ENCODE measurements at places on chromosomes 2 and 18.

DNA sequence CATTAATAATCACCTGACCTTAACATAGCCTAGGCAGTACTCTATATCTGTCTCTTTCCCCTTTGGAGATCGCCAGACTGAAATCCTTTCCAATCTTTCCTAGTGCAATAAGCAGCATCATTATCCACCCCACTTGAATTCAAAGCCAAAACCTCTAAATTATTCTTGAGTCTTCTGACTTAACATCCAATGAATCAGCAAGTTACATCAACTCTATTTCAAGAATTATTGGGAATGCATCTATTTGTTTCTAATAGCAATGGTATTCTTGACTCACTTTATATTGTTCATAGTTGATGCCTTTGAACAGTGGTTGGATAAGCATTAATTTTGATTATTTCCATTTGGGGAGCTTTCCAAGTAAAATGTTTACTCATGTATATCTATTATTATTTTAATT, 144.8 kb downstream of the ZNF804A start:
- DNase-seq, result no peak

DNA sequence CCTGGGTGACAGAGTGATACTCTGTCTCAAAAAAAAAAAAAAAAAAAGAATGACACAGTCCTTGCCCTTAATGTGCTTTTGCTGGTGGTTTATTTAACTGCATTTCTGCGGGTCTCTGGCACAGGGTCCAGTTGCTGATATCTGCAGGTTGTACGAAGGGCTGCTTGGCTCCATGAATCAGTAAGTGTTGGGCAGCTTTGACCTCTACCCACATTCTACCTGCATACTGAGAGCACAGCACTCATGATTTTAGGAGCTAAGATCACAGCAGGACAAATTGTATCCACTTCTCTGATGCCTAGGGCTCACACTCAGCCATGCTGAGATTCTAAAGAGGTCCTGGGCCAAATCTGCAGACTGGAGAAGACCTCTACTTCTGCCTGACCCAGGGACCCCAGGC, 119.4 kb upstream of the MYCN start:
- no peak for DNase-seq

DNA sequence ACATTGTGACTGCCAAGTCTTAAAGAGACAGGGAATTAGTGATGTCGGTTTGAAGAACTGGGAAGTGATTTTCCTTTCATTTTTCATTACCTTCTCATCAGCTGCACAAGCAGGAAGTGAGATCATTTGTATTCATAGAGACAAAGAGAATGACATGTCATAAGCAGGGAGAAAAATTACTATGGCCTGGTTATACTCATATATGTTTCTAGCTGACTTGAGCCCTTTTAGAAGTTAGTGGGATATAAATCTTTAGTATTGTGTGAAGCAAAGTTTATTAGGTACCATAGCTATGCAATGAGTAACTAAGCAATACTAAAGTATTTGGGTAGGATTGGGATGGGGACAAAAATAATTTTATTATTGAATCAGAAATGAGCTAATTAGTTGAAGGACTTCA, 284.1 kb downstream of the PID1 start:
- DNase-seq, result no peak

DNA sequence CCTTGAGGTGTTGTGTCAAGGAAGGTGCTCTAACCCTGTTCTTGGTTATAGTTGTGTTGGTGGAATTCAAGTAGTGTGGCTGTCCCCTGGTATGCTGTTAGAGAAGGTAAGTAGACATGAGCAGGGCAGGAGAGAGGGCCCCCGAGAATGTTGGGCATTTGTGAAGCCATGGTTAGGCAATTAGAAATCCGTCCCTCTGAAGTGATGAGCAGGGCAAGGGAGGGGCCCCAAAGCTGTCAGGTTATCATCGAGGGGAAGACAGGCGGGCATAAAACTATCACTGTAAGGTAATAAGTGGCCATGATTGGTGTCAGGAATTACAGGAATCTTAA, 5.2 kb downstream of the XRCC5 start:
- no peak for DNase-seq

DNA sequence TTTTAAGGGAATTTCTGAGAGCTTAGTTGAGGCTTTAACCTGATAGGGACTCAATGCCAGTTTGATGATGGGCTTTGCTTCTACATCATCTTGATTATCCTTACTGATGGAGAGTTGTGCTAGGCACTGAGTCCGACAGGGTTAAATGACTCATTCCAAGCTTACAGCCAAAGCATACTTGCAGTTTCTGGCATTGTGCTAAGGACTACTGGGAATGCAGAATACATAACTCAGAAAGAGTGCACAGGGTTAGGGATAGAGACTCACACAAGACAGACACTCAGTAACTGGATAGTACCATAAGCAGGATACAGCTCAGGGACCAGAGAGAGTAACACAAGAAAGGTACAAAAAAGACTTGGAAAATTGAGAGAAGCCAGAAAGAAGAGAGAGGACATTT, 94.1 kb upstream of the SLC14A2 start:
- DNase-seq, result no peak

DNA sequence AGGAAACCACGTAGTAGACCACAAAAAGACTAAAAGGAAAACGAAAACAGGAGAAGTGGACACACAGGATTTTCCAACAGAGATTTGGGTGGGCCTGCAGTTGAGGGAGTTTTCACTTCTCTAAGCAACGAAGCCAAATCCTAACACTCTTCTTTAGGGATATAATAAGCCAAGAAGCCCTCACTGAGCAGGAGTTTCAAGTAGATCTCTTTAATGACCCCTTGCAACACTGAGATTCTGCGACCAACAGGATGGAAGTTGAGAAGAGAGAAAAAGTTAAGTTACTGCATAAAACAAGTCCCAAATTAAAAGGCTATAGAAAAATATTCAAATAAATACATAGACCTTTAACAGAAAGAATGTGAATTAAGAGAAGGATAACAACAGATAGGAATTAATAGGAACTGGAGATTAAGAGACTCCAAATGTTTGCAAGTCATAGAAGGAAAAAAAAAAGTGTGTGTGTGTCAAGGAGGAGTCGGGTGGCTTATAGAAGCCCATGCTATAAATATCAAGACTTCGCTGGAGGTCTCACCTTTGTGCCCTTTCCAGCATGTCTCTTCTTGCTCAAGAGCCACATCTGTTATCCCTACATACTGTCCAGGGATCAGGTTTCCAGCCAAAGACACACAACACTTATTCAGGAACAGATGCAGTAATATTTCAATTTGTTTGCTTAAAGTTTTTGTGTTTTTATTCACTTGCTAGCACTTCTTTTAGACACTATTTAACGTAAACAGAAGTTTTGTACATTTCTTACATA, 69.4 kb upstream of the ARHGAP28 start:
- DNase-seq, result no peak

DNA sequence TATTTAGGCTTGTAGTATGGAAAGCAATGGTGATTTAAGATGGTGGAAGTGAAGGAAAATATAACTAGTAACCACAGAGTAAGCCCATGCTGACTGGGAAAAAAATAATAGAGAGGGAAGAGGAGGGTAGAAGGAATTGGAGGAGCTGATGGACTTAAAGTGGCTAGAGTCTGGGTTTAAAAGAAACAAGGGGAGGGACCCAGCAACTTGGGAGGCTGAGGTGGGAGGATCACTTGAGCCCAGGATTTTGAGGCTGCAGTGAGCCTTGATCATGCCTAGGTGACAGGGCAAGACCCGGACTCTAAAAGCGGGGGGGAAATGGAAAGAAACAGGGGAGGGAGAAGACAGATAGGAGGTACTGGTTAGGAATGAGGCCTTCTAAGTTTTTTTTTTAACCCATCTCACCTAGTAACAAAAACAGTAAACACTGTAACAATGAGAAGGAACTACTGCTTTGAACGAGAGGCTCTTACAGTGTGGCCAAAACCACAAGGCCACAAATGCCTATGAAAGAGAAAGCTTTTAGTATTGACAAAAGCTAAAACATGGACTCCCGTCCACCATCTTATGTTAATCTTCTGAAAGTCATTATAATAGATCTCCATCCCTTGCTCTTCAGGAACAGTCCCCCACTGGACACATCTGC, 26.6 kb downstream of the METTL8 start:
- no peak for DNase-seq

DNA sequence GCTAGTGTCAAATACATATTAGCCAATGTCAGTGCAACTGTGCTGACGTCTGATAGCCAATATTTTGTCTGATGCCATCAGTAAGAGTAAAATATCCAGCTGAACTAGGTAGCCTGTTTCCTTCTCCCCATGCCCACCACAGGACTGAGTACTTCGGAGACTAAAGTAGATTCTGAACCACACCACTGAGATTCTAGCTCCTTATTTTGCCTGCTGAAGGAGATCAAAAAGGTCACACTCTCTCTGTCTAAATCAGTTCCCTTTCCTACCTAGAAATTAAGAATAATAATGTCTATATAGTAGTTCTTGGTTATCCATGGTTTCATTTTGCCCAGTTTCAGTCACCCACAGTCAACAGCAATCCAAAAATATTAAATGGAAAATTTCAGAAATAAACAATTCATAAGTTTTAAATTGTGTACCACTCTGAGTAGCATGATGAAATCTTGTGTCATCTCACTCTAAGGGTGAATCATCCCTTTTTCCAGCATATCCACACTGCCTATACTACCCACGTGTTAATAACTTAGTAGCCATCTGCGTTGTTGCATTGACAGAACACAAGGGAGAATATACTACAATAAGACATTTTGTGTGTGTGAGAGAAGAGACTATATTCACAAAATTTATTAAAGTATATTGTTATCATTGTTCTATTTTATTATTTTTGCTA, 1043.3 kb upstream of the PIK3C3 start:
- no peak for DNase-seq

DNA sequence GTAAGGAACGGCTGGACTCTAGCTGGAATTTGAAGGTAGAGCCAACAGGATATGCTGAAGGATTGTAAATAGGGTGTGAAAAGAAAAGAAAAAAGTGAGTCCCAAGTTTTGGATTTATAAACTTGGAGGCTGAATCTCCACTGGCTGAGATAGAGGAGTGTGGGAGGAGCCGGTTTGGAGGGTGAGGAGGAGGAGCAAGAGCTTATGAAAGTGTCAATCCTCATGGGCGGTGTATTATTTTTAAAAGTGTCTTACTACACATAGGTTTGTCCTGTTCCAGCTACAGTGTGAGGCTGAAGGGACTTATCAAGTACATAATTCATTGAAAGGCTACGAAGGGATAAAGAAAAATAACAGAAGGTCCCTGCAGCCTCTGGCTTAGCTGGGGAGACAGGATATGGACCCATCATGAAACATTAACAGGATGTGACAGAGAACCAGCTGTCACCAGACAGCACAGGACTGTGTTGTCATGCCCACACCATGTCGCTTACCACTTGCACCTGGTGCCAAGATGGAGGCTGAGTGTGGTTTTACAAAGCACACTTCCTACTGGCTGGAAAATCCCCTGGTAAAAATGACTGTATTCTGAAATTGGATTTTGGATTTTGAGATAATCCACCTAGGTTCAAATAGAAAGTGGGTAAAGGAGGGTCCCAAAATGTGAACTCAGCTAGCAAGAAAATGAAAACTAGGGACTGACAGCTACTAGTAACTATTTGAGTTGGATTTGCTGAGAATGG, 2.5 kb upstream of the MREG start:
- DNase-seq, result peak; percentile 10

- DNase-seq, result no peak
Measured at GRCh38 chr2:128710729-128711128, 392.1 kb upstream of the HS6ST1 start.

- no peak for DNase-seq
Measured at GRCh38 chr2:228352048-228352447, 170.6 kb upstream of the SPHKAP start.

- no peak for DNase-seq
Measured at GRCh38 chr2:160372585-160372984, 121.0 kb downstream of the RBMS1 start.

DNA sequence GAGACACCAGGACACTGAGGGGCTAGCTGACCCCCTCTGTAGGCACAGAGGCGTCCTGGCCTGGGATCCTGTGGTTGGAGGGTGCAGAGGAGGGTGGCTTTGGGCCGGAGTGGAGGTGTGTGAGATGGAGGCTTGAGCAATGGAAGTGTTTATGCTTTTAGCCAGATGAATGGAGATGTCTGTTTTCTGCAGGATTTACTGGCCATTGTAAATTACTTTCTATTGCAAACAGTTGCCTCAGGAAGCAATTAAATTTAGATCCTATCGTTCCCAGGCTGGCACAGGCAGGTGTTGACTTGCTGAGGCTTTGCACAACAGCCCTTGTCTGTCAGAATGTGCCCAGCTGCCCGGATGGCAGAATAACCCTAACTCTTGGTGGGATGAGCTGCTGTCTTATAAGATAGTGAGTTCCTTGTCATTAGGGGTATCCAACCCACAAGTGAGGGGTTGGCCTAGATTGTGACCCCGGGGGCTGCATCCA, 1.8 kb upstream of the ARID5A start:
- DNase-seq, result no peak

GRCh38 chr2:43000242-43001054, 208.1 kb upstream of the HAAO start:
- DNase-seq, result no peak

GRCh38 chr2:73134471-73134870, 21.7 kb upstream of the RAB11FIP5 start:
- DNase-seq, result no peak

- DNase-seq, result no peak
Measured at GRCh38 chr2:149994057-149994728, 406.6 kb upstream of the MMADHC start.

DNA sequence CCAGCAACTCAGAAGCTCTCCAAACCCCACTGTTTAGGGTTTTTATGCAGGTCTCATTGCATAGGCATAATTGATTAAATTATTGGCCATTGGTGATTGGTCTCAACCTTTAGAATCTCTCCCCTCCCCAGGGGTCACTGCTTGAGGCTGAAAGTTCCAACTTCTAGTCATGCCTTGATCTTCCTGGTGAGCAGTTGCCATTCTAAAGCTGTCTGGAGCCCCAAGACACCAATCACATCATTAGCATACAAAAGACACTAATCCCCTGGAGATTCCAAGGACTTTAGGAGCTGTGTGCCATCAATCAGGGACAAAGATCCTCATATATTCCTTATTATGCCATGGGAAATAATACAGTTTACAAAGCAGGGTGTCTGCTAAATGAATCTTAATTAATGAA, 863.4 kb upstream of the KLHL29 start:
- no peak for DNase-seq

DNA sequence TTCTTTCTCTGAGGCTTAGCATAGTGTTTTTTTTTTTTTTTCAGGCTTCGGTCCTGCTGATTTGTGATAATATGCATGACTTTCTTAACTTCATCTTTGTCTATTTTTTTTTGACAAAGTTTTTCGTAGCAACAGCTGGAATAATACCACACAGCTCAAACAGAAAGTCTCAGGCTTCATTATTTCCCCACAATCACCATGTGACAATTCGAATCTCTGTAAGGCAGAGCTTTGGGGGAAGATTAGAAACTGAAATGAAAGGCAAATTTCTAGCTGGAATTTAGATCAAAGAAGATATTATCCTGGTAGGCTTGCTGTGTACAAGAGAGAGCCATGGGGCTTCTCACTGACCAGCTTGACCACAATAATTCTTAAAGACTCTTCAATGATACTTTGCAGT, 12.2 kb upstream of the CD28 start:
- DNase-seq, result no peak

GRCh38 chr2:71101656-71102055, 28.4 kb downstream of the MCEE start:
- DNase-seq, result no peak

GRCh38 chr2:129641371-129641770, 338.1 kb upstream of the RAB6C start:
- no peak for DNase-seq

Data from stimulated activated CD8-positive, alpha-beta memory T cell treated with anti-CD3 and anti-CD28 coated beads, Interleukin-2, amount 100 ng/mL, for 1 hour (primary cell).